ENCODE measurements at places on chromosomes 3 and 15.

DNA sequence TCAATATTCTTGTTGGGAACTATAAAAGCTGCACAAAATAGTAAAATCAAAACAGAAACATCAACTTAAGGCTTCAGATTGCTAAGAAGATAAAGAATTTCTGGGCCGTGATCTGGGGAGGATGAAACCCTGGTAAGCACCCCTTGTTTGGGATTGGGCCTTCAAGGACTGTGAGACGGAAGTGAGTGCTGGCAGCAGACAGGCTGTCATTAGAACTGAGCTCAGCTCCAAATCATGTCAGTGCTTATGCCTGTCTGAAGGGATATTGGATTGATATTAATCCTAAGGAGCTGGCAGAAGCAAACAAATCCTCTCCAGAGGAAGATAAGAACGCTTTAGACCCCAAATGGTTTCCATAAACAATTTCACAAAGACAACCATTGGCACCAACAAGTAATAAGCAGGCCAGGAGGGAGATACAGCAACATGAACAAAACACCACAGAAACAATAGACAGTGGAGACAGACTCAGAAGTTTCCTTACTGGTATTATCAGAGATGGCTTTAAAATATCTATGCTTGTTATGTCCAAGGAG is 72.6 kb upstream of the CTXND1 start:
- DNase-seq: no peak

- DNase-seq: no peak
Measured at GRCh38 chr3:55790596-55791350, 303.7 kb upstream of the WNT5A start.

DNA sequence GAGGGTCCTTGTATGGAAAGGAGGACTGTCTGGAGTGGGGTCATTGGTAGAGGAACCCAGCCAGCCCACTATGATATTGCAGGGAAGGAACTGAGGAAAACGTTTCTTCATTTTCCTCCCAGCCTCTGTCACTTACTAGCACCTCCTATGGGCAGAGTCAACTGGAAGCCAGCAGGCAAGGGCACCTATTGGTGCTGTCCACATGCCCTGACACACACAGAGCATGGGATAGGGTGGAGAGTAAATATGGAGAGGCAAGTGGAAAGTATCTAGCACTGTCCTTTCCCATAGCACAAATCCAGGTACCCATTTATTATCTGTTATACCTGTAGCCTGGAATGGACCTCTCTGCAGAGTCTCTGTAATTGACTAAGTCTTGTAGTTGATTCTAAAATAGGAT is 285.6 kb downstream of the WDR72 start:
- no peak for DNase-seq

DNA sequence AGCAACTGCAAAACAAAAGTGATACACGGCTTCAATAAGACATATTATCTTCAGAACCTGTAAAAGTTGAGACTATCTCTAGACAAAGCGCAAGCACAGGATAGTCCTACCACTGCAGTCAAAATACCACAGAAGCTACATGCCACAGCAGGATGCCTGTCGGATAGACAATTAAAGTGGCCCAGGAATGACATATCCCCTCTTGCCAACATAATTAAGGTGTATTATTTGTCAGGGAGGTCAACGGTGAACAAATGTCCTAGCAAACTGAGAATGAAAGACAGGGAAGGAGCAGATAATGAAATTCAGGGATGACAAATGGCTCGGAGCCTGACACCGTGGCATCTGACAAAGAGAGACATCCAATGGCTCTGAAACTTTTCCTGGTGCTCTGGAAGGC is 185.7 kb downstream of the MECOM start:
- no peak for DNase-seq

Measured in liver (tissue), 10 donors.